ENCODE measurements at places on chromosomes 3 and 15.

- DNase-seq, result no peak
Observed at GRCh38 chr15:43748376-43748775, 2.1 kb downstream of the PDIA3 start.

- DNase-seq, result no peak
Observed at GRCh38 chr3:49664300-49664699, 9.9 kb upstream of the APEH start.

GRCh38 chr3:10495003-10495402 lies 10.4 kb downstream of the ATP2B2 start:
- DNase-seq, result no peak

GRCh38 chr3:149291178-149291577 lies 42.3 kb downstream of the TM4SF18 start:
- DNase-seq, result no peak

Measured in aorta (tissue), 5 donors.